H4 (cell line): ENCODE measurements at places on chromosomes 1 and 21. TPM values are rescaled to one million over a fixed set of nuclear protein-coding genes. Genes with fewer than 3 reads are reported as not detected.

Gene TAS1R1
- not detected in 2 replicates for total RNA-seq

Gene NBPF6
- total RNA-seq, result not detected in 2 replicates

Gene CFHR5
- not detected in 2 replicates for total RNA-seq

Gene LRRC53
- not detected in 2 replicates for total RNA-seq

Gene STIL
- total RNA-seq, result 34.3 and 44.2 TPM in 2 replicates

Gene BATF3
- 3.8 and 6.5 TPM in 2 replicates for total RNA-seq

Gene HEYL
- total RNA-seq, result not detected in 2 replicates

DNA sequence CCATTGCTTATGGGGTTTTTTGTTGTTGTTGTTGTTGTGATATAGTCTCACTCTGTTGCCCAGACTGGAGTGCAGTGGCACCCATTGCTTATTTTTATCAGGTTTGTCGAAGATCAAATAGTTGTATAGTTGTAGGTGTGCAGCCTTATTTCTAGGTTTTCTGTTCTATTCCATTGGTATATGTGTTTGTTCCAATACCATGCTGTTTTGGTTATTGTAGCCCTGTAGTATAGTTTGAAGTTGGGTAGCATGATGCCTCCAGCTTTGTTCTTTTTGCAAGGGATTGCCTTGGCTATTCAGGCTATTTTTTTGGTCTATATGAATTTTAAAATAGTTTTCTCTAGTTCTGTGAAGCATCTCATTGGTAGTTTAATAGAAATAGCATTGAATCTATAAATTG is 11.6 kb downstream of the ZNF678 start:
- no peak for DNase-seq

GRCh38 chr1:228047183-228047466 is 35.4 kb upstream of the ARF1 start:
- no peak for DNase-seq

- DNase-seq, result no peak
Measured at GRCh38 chr1:7941437-7941793, 776 bp upstream of the TNFRSF9 start.

- DNase-seq, result no peak
Measured at GRCh38 chr21:46295996-46296752, 10.0 kb downstream of the YBEY start.

DNA sequence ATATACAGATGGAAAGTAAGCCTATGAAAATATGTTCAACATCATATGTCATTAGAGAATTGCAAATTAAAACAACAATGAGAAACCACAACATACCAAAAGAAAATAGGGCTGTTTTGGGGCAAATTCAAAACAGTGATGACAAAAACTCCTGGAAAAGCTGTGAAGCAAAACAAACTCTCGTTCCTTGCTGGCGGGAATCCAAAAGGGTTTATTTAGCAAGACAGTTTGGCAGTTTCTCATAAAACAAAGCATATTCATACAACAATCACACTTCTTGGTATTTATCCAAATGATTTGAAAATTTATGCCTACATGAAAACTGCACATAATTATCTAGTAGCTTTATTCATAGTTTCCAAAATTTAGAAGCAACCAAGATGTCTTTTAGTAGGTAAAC is 44.4 kb downstream of the COL11A1 start:
- DNase-seq, result no peak

GRCh38 chr1:118097622-118098348 is 87.2 kb downstream of the SPAG17 start:
- DNase-seq, result peak; percentile 68

DNA sequence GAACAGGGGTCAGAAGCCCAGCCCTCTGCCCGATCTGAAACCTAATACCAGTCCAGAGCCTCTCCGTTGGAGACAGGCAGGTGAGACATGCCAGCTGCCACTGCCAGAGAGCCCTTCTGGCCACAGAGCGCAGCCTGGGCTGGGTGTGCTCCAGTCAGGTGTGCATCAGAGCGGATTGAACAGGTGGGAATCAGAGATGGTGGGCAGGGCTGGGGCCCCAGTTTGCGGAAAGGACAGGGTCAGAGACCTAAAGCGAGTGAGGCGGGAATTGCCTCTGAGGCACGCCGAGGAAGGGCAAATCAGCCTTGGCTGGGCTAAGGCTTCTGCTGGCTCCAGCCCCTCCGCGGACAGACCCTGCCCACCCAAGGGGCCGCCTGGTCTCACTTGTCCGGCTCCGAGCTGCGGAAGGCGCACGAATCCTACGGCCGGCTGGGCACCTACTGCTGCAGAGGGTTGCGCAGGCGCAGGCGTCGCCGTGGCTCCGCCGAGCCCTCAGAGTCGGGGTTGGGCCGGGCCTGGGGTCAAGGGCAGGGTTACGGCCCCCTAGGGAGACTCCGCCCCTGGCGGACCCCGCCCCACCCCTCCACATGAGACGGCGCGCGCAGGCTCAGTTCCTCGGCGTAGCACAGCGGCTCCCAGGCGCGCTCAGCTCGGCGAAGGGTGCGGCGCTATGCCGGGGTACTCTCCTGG is 10.3 kb downstream of the CPLANE2 start:
- DNase-seq, result no peak

DNA sequence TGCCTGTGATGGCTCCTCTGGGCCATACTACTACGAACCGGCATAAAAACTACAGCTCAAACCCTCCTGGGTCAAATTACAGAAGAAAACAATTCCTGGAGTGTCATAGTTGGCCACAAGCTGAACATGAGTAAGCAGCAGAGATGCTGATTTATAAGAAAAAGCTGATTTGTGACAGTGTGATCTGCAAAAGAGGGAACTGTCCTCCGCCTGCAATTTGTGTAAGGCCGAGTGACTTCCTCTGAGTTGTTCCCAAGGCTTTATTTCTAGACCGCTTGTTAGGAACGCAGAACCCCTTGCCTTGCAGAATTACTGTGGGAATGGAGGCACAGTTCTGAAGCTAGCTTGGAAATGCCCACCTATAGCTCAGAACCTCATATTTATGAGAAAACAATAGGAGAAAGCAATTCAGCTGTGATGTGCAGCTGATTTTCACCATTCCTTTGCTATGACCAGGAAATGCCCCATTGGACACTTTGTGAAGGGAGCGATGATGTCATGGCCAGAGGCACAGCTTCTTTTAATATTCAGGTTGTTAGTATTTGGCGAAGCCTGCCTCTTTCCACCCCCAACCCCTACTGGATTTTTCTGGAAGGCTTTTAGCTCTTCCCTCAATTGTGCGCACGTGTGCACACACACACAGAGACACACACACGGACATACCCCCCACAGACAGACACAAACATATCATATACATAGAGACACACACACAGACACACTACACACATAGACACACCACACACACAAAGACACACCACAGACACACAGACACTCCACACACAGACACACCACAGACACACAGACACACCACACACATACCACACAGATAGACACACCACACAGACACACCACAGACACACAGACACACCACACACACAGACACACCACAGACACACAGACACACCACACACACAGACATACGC is 47.6 kb downstream of the IER5 start:
- peak; percentile 49 for DNase-seq

- no peak for DNase-seq
Measured at GRCh38 chr1:79478728-79479373, 472.3 kb upstream of the ADGRL4 start.

GRCh38 chr1:151513626-151514121 is 2.5 kb downstream of the CGN start:
- DNase-seq, result no peak

GRCh38 chr21:46286648-46287002 is 483 bp downstream of the YBEY start:
- DNase-seq, result no peak

GRCh38 chr1:62826901-62827300 is 43.0 kb downstream of the ATG4C start:
- DNase-seq, result no peak

DNA sequence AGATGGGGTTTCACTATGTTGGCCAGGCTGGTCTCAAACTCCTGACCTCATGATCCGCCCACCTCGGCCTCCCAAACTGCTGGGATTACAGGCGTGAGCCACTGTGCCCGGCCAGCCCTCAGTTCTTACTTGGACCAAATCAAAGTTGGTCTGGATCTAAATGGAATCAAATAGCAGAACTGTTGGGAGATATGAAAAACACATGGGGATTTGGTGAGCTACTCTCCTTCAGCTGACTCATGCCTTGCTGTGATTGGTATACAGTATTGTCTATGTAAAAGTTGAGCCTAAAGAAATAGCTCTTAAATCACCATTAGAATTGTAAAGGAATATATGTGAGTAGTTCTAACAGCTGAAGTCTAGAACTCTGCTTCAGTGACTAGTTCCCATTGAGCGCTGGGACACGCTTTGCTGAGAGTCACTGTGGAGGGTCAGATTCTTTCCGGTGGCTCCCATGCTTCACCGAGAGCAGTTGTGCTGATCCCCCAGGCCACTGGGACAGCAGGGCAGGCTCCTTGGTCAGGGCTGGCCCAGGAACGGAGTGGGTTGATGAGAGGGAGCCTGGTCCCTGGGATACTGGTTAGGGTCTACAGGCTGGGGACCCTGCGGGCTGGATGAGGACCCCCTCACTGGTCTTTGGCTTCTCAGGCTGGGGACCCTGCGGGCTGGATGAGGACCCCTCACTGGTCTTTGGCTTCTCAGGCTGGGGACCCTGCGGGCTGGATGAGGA is 14.0 kb downstream of the PKNOX1 start:
- no peak for DNase-seq

DNA sequence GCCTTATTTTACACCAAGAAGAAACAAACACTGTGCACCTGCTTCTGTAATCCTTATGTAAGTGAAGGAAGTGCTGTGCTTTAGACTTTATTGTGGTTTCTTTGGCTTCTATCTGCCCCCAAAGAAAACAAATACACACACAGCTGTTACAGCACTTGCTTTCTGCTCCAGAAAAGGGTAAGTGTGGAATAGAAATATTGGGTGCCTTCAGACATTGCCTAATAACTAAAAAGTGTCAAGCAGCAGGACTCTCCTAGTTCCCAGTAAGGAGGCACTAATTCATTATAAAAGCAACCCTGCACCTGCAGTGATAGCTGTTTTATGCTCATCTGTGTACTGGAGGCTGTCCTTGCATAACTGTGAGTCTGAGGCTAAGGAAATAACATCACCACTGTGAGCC is 23.4 kb upstream of the PRRX1 start:
- DNase-seq, result no peak

- DNase-seq, result no peak
Measured at GRCh38 chr1:187326557-187326956, 497.8 kb downstream of the PLA2G4A start.

DNA sequence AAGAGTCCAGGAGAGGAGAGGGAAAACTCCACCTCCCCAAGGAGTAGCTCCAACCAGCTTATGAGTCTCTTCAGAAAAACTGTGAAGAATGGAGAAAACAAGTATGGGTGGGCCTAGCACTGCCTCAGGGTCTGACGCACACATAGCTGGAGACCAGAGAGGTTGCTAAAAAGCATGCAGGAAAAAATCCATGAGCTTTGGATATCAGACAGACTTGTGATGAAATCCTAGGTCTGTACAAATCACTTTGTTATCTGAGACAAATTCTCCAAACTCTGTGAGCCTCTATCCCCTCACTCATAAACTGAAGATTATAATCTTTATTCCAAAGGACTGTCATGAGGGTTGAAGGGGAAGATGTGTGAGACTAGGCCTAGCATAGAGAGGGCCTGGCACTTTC is 141.5 kb upstream of the FGGY start:
- no peak for DNase-seq

GRCh38 chr1:54371942-54372275 is 34.3 kb downstream of the SSBP3 start:
- DNase-seq, result no peak

- DNase-seq, result no peak
Measured at GRCh38 chr1:119838236-119838635, 27.0 kb upstream of the REG4 start.

DNA sequence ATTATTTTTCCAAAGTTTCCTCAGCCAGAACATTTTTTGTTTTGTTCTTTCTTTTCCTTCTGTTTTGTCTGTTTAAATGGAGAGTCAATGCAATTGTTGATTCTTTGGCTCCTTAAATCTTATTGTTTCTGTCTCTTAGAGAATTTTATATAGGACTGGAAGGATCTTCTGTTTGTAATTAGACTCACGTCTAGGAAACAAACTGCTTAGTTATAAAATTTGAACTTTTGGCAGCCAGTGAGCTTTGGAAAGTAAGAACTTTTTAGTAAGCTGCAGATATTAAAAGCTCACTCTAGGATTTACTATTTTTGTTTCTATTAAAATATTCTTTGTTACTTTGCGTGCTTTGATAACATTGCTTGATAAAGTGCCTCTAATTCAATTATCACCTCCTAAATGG is 109.8 kb upstream of the HNRNPU start:
- no peak for DNase-seq

DNA sequence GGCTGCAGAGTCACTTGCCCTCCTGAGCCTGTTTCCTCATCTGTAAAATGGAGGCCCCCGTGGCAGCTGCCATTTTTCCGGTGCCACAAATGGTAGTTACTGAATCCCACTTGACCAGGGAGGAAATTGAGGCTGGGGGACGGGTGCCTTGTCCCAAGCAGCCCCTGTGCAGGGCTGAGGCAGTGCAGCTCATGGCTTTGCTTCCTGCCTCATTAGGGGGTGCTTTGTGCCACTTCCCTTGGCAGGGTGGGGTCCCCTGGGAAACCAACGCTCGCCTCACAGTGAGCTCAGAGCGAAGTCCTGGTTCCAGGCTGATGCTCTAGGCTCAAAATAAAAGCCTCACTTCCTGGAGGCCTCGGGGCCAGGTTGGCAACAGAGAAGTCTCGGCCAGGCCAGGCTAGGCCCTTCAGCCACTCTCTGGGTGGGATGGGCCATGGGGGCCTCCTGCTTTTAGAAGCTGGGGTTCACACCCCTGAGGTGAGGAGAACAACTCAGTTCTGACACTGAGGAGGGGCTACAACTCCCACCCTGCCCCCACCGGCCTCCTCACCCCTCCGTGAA is 6.8 kb downstream of the LAPTM5 start:
- DNase-seq, result no peak

DNA sequence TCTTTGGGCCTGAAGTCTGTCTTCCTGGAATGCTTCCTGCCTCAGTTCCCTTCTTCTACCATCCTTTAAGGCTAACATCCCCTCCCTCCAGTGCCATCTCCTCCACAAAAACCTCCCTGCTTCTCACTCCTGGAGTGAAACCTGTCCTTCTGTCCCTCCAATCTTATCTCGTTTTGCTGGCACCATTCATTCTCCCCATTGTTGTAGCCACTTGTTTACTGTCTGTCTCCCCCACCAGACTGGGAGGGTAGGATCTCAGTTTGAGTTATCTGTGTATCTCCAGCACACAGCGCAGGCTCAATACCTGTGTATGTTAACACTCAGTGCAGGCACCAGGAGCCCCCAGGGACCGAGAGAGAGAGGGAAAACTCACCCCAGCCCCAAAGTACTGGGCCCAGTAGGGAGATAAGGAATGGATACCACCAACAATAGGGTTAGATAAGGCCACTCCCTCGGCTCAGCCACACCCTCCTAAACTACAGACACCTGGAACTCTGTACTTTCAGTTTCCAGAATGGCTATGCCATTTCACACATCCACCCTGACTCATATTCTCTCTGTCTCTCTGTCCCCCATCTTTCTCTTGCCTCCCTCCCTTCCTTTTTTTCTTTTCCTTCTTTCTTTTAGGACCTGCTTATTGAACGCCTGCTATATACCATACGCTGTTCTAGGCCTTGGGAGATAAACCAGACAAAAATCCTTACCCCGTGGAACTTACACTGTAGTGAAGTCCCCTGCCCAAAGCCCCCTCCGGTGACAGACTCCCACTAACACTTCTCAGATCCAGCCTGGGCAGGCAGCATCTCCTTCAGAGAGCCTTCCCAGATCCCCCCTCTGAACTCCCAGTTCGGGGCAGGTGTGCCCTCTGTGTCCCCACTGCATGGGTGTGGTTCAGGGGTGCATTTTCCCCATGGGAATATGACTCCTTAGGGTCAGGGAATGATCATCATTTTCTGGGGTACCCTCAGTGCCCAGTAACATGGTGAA is 3.3 kb upstream of the SSBP3 start:
- no peak for DNase-seq

GRCh38 chr1:2526824-2527555 is 594 bp upstream of the PANK4 start:
- peak; percentile 43 for DNase-seq
